ENCODE measurements at places on chromosomes 7 and 10.

- no peak for DNase-seq
Measured at GRCh38 chr10:110717781-110718589, 73.8 kb downstream of the RBM20 start.

DNA sequence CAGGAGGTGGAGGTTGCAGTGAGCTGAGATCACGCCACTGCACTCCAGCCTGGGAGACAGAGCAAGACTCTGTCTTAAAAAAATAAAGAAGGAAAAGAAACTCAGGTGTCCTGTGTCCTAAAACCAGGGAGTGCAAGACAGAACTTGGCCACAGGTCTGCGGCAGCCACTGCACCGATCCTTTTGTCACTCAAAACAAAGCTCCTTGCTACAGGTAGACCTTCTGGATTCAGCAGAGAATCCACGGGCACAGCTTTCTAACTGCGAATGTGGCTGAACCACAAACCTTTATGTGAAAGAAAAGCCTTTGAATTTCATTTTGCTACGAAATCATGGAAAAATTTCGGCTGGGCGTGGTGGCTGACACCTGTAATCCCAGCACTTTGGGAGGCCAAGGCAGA is 634.9 kb downstream of the CALN1 start:
- no peak for DNase-seq

- DNase-seq: no peak
Measured at GRCh38 chr7:95509199-95509598, 23.5 kb downstream of the ASB4 start.

- DNase-seq: no peak
Measured at GRCh38 chr10:49609006-49609282, 1.2 kb upstream of the SLC18A3 start.

GRCh38 chr10:5891009-5891408 is 966 bp downstream of the FBH1 start:
- no peak for DNase-seq

GRCh38 chr7:140260352-140261104 is 83.7 kb upstream of the KDM7A start:
- DNase-seq: no peak

GRCh38 chr10:4819067-4819466 is 6.9 kb upstream of the AKR1E2 start:
- no peak for DNase-seq

DNA sequence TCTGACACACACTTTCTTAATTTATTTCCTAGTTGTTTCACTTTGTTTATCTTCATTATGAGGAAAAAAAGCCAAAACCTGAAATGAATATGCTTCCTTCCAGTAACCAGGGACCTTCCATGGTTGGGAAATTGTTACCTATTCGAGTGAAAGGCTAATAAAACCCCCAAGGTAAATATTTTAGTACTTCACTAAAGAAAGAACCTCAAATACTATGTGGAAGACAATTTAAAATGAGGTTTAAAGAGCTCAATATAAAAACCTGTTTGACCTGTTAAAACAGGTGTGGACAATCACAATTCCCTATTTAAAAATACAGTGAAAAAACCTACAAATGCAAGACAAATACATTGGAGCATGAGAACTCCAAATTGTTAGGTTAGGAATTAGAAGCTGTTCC is 192.6 kb downstream of the CFTR start:
- no peak for DNase-seq

GRCh38 chr7:20280475-20281351 is 50.0 kb upstream of the ITGB8 start:
- DNase-seq: no peak

DNA sequence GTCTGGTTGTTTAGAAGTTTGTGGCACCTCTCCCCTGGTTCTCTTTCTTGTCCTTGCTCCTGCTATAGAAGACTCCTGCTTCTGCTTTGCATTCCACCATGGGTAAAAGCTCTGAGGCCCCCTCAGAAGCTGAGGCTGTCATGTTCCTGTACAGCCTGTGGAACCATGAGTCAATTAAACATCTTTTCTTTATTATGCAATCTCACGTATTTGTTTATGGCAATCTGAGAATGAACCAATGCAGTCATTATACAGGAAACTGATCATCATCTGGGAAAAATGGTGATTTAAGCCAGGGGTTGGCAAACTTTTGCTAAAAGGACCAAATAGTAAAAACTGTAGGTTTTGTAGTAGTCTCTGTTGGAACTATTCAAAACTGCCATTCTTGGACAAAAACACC is 175.4 kb downstream of the CSTF2T start:
- DNase-seq: no peak

- DNase-seq: no peak
Measured at GRCh38 chr10:2913474-2913873, 153.9 kb upstream of the PFKP start.

GRCh38 chr7:11332186-11332864 is 358.7 kb downstream of the PHF14 start:
- DNase-seq: no peak

- DNase-seq: no peak
Measured at GRCh38 chr7:158726277-158726807, 21.7 kb upstream of the NCAPG2 start.

- DNase-seq: no peak
Measured at GRCh38 chr10:25934621-25935139, 651 bp downstream of the MYO3A start.

DNA sequence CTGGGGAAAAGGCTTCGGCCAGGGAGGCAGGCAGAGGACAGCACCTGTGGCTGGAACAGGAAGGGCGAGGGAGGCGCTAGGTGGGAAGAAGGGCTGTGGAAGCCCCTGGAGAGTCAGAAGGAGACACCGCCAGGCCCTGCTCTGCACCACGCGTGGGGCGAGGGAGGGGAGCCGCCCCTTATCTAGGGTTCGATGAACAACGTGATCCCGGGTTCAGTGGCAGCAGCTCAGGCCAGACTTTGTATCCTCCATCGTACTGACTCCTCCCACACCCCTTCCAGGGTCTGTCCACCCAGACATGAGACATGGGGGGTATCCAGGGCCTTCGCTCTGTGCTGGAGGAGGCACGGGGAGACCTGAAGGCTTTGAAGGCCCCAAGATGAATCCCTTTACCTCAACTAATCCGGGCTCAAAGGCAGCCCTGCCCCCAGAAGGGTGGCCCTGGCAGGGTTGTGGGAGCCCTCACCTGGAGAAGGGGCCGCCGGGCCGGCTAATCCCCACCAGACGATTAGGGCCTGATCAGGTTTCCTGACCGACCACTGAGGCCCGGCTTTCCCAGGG is 110.8 kb downstream of the PDGFA start:
- no peak for DNase-seq

DNA sequence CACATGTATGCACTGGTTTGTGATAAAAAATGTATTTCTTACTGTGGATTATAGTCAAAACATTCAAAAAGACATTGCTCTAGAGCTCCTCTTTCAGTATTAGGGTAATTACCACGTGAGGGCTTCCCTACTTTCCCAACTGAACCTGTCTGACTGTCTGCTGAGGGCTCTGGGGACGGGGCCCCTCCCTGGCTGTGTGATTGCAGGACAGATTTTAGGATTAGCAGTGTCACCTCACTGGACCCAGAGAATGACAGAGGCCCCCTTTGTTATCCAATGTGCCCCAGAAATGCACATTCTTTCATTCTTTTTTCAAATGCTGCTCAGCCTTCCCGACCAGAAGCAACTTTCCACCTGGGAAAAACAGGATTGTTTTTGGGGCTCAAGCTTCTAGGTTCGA is 43.6 kb upstream of the MXI1 start:
- DNase-seq: no peak

DNA sequence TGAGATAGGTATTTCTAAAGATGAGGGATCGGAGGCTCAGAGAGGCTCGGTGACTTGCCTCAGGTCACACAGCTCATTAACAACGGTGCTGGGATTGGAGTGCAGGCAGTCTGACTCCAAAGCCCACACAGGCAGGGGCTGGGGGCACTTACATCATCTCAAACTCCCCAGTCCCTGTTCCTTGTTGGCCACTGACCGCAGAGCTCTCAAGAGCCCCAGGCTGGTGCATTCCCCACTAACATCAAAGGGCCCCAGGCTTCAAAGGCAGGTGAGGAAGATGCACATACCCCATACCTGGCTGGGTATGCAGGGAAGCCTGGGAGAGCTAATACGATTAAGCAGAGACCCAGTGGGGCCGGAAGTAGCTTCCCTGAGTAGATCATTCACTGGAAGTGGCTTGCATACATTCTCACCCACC is 13.7 kb upstream of the NODAL start:
- DNase-seq: no peak

GRCh38 chr7:143408686-143409561 is at the start of gene EPHA1:
EPHA1 (minus strand) TSS chr7:143408856; CDS start chr7:143408805, 51 bp downstream.
- DNase-seq: no peak

DNA sequence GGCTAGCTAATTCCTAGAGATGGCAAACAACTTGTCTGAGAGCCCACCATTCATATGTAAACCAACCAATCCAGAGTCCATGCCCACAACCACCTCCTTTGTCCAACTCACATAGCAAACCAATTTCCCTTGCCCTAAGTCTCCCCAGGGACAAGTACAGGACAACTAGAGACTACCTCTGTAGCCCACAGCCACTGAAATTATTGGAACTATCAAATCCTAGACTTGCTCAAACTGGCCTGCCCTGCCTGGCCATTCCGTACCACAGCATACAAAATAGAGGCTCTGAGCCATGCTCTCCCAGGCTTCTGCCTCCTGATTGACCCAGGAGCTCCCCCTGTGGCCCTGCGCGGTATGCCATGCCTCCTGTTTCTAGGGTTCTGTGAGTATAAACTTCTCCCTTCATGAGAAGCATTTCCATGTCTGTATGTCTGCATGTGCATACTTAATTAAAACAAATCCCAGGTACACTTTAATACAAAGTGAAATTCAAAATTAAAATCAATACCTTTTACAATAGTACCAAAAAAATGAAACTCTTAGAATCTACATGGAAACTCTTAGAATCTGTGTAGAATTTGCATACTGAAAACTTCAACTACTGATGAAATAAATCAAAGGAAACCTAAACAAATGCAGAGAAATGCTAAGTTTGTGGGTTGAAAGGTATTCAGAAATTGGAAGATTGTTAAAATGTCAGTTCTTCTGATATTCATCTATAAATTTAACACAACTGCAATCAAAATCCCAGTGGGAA is 4.0 kb upstream of the HECW1 start:
- no peak for DNase-seq

GRCh38 chr7:46681865-46682503 is 760.9 kb upstream of the IGFBP3 start:
- no peak for DNase-seq

DNA sequence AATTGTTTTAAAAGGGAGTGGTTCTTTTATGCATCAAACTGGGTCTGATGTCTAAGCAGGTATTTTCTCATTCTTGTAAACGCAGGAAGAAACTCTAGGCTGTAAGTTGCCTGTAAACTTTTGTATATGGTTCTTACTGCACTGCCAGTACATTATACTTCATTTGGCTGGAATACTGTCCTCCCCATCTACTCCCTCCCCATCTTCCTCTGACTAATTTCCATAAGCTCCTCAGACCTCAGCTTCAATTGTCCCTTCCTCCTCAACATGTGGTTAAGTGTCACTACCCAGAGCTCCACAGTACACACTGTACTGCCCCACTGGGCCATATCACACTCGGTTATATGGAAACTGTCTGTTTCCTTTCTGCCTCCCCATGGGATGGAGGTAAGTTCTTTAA is 161.4 kb upstream of the MDFIC start:
- no peak for DNase-seq

DNA sequence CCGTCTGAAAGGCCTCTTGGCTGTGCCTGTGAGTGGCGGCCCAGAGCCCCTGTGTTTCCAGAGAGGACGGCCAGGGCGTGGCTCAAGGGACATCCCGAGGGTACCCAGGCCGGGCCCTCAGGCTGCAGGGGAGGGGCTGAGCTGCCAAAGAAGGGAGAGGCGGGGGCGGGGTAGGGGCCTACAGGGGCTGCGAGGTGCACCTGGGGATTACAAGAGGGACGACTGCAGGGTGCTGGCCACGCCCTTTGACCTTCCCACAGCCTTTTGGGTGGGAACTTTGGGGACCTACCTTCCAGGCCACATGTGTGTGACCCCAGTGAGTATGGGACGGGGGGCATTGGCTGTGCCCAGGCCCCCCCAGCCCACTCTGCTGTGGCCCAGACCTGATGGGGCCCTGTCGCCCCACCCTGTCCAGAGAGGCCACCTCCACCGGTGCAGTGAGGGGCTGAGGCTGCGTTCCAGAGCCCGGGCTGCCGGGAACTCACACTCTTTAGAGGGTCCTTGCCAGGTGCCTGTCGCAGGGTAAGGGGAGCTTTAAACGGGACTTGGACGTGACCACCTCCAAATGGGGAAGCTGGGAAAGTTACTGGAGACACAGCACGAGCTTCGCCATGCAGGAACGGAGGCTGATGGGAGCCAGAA is 19.0 kb upstream of the NKX6-2 start:
- no peak for DNase-seq

DNA sequence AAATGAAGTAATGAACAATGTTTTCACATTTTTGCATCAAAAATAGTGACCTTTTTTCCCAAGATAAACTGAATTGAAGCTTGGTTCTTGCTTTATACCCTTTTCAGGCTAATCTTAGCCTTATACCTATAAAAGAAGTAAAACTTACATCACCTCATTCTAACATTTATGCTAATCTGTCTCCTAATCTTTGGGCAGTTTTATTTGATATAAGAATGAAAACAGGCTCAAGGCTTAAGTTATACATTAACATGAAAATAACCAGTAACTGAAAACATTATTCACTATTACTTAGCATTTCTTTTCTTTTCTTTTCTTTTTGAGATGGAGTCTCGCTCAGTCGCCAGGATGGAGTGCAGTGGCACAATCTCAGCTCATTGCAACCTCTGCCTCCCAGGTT is 113.1 kb downstream of the HIBADH start:
- no peak for DNase-seq

DNA sequence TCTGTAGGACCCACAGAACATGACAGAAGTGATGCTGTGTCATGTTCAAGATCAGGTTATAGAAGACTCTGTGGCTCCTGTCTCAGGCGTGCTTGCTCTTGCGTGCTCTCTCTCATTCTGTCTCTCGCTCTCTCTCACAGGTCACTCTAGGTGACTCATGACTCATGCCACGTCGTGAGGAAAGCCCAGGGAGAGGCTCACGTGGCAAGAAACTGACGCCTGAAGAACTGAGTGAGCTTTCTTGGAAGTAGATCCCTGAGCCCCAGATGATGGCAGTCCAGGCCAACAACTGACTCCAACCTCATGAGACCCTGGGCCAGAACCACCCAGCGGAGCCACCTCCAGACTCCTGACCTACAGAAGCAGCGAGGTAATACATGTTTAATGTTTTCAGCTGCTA is 103.3 kb downstream of the DNMBP start:
- DNase-seq: no peak

- no peak for DNase-seq
Measured at GRCh38 chr7:26307791-26308190, 16.1 kb downstream of the SNX10 start.

- DNase-seq: no peak
Measured at GRCh38 chr7:81014266-81014665, 95.4 kb upstream of the SEMA3C start.

- no peak for DNase-seq
Measured at GRCh38 chr7:155285833-155286232, 11.8 kb upstream of the INSIG1 start.

Measured in stimulated activated CD8-positive, alpha-beta memory T cell treated with anti-CD3 and anti-CD28 coated beads, Interleukin-4, amount 100 ng/mL, for 1 hour (primary cell).